ENCODE measurements at places on chromosomes 11 and 22.

DNA sequence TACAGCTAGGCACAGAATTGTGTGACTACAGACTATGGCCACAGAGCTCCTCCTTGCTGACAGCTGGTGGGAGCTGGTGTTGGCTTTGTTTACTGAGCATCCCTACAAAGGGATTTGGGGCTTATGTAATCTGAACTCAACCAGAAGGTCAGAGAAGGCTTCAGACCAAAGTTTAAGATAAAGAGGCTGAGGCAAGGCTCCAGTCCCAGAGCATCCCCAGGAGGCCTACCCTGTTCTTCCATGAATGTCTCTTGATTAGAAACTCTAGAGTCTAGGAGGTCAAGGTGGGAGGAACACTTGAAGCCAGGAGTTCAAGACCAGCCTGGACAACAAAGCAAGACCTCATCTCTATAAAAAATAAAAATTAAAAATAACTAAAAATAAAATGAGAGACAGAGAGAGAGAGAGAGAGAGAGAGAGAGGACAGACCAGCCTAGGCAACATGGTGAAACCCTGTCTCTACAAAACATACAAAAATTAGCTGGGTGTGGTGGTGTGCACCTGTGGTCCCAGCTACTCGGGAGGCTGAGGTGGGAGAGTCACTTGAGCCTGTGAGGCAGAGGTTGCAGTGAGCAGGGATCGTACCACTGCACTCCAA lies 125.5 kb upstream of the SERPIND1 start:
- no peak for DNase-seq

DNA sequence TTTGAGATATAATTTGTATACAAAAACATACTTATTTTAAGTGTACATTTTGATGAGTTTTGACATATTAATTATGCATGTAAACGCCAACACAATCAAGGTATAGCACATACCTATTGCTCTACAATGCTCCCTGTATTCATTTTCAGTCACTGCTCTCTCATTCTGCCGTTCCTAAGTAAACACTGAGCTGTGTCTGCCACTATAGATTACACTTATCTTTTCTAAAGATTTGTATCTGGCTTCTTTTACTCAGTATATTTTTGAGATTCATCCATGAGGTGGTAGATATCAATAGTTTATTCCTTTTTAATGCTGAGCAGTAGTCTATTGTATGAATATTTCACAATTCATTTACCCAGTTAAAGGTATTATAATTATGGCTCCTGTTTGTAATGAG lies 25.4 kb upstream of the BACE1-AS start:
- no peak for DNase-seq

- no peak for DNase-seq
Measured at GRCh38 chr11:84497981-84498411, 1129.1 kb downstream of the DLG2 start.

- DNase-seq: no peak
Measured at GRCh38 chr11:122230385-122230755, 114.4 kb upstream of the BLID start.

DNA sequence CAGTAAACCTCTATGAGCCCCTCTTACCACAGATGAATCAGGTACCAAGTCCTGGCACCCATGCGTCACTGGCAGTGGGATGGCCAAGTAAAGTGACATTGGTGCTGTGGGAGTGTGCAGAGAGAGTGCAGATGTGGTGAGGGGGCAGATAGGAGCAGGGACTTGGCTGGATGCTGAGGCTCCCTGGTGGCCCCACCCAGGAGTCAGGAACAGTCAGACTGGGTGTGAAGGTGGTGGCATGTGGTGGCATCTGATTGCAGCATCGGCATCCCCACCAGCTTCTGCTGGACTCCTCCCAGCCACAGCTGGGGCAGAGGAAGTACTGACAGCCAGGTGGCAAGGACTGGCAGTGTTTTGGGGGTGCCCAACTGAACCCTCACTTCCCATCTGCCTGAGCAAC lies 11.4 kb downstream of the DGAT2 start:
- no peak for DNase-seq

GRCh38 chr11:121244884-121245283 lies 47.7 kb upstream of the SC5D start:
- no peak for DNase-seq

DNA sequence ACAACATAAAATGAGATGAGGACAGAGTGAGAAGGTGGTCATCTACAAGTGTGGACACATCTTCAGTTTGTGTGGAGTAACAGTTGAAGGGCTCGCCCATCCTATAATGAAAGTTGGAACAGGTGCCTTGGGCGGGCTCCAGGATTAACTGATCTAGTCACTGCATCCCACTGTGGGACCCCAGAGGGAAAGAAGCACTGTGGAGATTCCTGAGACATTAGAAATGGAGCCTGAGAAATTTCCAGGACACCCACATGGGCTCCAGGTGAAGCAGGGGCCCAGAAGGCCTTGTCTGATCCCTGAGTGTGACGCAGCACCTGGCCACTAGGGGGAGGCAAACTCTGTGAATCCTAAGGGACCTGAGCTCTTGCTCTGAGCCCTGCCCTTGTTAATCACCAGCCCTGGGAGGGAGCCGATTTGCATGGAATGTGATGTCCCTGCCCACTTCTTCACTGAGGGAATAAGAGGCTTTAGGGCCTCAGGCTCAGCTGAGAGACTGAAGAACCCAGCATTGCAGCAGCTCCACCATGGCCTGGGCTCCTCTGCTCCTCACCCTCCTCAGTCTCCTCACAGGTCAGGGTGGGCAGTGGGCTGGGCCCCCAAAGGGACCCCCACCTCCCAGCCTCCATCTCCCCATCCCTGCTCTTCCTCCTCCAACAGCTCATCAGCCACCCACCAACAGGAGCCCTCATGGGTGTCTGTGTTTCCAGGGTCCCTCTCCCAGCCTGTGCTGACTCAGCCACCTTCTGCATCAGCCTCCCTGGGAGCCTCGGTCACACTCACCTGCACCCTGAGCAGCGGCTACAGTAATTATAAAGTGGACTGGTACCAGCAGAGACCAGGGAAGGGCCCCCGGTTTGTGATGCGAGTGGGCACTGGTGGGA lies 98.4 kb downstream of the VPREB1 start:
- peak; percentile 10 for DNase-seq

Measured in NCI-H1694 (cell line).